ENCODE measurements at places on chromosomes 5 and 9. TPM values are rescaled to one million over a fixed set of nuclear protein-coding genes. Genes with fewer than 3 reads are reported as not detected.

Gene UGT3A2
- total RNA-seq, result not detected

Gene PCDHB3
- 0.55 TPM for total RNA-seq

Gene RBM22
- 15.2 TPM for total RNA-seq

Gene PHF24
- total RNA-seq, result under 0.01 TPM

Gene GABRG2
- not detected for total RNA-seq
